CD4-positive, alpha-beta memory T cell (primary cell): ENCODE measurements at places on chromosomes 1 and 21. TPM values are rescaled to one million over a fixed set of nuclear protein-coding genes. Genes with fewer than 3 reads are reported as not detected.
A peak's percentile ranks its signal among the peaks of the same experiment; 100 is the strongest.

DNA sequence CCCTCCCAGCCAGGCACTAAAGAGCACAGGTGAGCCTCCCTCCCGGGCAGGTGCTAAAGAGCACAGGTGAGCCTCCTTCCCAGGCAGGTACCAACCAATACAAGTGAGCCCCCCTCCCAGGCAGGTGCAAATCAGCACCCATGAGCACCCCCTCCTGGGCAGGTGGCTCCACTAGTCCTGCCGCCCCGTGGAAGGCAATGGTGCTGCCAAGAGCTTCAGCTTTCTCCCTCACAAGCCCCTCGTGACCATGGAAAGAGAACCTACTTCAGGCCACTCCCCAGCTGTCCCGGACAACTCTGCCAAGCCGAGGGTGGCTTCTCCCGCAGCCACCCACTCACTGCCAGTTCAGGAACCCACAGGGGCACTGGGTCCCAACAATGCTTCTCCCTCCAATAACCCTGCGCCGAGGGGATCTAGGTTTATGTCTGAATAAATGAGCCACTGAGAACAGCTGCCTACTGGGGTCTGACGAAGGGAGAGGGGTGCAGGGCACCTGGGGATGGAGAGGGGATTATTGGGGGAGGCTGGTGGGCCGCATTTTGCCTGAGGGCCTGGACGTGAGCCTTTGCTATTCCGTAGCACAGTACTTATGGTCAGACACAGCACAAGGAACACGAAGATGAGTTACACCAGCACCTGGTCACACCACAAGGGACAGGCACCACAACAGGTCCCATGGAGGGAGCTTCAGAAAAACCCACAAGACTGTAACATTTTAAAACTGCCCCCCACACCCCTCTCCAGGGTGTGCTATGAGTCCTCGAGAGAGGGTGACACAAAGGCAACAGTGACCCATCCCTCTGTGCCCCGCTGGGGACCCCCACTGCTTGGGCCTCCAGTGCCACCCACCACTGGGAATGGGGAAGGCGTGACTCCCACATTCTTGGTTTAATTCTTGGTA is 46.3 kb downstream of the PRDM15 start:
- no peak overlapping the region for H3K27ac ChIP-seq
- no peak overlapping the region for H3K4me3 ChIP-seq
- H3K4me1 ChIP-seq, result no peaks in the 10 kb centered on the region

GRCh38 chr1:219993554-219994433 is 52.5 kb downstream of the EPRS1 start:
- H3K4me1 ChIP-seq, result no peaks in the 10 kb centered on the region
- H3K36me3 ChIP-seq, result peaks cover 31% of the 10 kb centered on the region
- no peak for DNase-seq
- no peaks in the 10 kb centered on the region for H3K27me3 ChIP-seq

GRCh38 chr1:21280482-21280881 is 9.8 kb downstream of the ECE1 start:
- H3K36me3 ChIP-seq, result peaks cover 5% of the 10 kb centered on the region
- no peaks in the 10 kb centered on the region for H3K27me3 ChIP-seq
- H3K27ac ChIP-seq, result peak overlapping the region; percentile 61
- H3K4me1 ChIP-seq, result peaks cover 43% of the 10 kb centered on the region
- no peak for DNase-seq

PLA2G5 gene
- total RNA-seq, result not detected

- no peaks in the 10 kb centered on the region for H3K36me3 ChIP-seq
- no peaks in the 10 kb centered on the region for H3K4me1 ChIP-seq
- no peaks in the 10 kb centered on the region for H3K27me3 ChIP-seq
- no peak for DNase-seq
- no peak overlapping the region for H3K4me3 ChIP-seq
Measured at GRCh38 chr1:181662606-181663005, 179.3 kb downstream of the CACNA1E start.

GRCh38 chr1:217917281-217917887 is 286.2 kb downstream of the SPATA17 start:
- no peak overlapping the region for H3K4me3 ChIP-seq
- no peaks in the 10 kb centered on the region for H3K27me3 ChIP-seq
- no peak overlapping the region for H3K27ac ChIP-seq
- no peaks in the 10 kb centered on the region for H3K4me1 ChIP-seq
